ENCODE measurements at places on chromosomes 7 and 10.

- DNase-seq = peak; percentile 67
These were observed 26.3 kb upstream of the WDR11 start for GRCh38 chr10:120824881-120825309.

DNA sequence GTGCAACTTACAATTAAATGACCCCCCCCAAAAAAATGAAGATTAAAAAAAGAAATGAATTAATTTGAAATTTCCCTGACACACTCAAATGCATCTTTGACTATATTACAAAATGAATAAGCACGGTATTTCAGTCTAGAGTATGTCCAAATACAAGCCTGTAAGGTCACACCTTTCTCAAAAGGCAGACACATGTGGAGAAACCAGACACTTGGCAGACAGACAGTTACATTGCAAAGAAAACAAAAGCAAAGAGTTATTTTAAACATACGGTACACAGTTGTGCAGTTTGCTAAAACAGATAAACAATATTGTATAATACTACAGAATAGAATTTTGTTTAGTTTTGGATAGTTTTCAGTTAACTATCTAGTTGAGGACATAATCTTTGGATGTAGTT is 153.0 kb downstream of the ATE1 start:
- no peak for DNase-seq

- no peak for DNase-seq
These were observed 521.4 kb upstream of the GHITM start for GRCh38 chr10:83617692-83618545.

- DNase-seq = peak; percentile 18
These were observed 12.1 kb upstream of the MYL7 start for GRCh38 chr7:44152971-44153947.

GRCh38 chr7:47807126-47807525 is 141.1 kb downstream of the PKD1L1 start:
- DNase-seq = no peak

GRCh38 chr7:37833107-37833817 is 15.1 kb upstream of the NME8 start:
- peak; percentile 43 for DNase-seq

DNA sequence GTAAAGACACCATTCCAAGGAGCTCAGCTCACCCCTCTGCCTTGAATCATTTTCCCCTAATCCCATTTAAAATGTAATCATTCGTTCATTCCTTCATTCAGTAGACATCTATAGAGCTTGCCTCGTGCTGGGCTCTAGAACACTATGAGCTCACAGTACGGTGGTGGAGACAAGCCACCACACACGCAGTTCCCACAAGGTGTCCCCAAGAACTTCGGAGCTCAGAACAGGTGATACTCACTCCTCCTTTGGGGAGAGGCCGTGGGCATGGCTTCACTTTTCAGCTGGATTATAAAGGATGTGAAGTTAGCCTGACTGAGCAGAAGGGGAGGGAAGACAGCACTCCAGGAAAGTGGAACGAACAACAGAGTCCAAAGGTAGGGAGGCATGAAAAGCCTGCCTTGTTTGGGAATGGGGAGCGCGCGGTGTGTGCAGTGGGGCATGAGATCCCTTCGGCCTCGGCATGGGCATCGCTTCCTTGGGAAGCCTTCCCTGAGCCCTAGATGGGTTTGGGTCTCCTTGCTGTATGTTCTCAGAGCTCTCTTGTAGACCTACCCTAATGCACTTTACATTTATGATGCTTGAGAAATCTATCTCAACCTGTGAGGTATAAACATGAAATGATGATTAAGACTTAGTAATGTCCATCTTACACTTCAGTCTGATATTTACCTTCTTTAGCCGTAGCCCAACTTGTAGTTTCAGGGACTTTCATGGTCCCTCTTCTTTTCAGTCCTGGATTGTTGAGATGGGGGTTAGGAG is 809 bp upstream of the OGA start:
- peak; percentile 28 for DNase-seq

DNA sequence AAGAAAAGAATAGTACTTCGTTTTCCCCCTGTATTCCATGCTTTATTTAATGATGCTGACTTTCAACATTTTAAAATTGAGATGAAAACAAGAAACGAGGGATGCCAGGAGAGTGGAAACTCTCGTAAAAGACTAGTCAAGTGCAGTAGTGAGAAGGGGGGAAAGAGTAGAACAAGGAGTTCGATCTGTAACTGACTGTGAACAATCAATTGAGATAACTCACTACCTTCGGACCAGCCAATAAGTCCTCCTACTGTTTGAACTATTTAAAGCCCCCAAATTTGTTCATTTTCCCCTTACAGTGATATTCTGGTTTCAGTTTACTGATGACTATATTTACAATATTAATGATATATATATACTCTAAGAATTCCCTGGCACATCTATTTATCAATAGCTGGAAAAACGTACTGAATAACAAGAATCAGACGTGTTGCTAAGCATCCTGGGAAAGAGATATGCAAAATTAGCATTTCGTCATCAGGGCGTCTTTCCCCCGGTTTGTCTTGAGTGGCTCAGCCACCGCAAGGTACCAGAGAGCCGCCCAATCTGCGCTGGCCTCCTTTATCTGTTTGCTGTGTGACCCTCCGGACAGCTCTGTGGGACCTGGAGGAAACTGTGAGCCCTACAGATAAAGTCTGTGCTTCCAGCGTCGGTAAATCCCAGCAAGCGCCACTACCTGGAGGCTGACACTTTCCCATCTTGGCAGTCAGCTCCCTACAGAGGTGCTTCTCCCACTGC is 41.1 kb downstream of the PDIA4 start:
- DNase-seq = peak; percentile 84

DNA sequence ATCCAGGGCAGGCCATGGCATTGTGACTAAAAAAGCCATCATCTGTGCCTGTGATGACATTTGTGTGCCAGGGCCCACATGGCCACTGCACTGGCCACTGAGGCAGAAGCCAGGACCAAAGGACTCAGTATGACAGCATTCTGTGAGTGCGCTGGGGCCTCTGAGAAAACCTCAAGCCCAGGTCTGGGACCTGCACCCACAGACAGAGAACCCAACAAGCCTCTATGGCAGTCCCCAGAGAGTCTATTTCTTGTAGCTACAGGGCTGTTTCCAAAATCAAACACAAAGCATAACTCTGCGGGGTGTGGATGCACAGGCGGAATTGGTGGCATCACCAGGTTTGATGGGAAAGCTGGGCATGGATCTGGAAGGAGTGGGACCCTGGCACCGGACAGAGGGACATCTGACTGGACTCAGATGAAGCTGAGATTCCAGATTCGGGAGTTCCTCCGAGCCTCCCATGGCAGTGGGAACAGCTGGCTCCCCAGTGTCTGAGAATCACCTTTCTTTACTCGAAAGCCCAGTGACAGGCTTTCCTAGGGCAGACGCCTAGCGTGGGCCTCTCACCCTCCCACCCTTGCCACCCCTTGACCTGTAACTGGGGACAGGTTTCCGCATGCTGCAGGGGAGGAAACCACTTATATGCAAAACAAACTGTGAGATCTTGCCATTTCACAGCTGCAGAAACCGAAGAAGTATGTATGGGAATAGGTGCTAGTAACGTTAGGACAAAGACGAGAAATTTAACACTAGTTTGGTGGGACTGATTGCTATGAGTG is 70.6 kb upstream of the RHEB start:
- no peak for DNase-seq

GRCh38 chr7:127064-127598 is 65.2 kb upstream of the FAM20C start:
- no peak for DNase-seq

DNA sequence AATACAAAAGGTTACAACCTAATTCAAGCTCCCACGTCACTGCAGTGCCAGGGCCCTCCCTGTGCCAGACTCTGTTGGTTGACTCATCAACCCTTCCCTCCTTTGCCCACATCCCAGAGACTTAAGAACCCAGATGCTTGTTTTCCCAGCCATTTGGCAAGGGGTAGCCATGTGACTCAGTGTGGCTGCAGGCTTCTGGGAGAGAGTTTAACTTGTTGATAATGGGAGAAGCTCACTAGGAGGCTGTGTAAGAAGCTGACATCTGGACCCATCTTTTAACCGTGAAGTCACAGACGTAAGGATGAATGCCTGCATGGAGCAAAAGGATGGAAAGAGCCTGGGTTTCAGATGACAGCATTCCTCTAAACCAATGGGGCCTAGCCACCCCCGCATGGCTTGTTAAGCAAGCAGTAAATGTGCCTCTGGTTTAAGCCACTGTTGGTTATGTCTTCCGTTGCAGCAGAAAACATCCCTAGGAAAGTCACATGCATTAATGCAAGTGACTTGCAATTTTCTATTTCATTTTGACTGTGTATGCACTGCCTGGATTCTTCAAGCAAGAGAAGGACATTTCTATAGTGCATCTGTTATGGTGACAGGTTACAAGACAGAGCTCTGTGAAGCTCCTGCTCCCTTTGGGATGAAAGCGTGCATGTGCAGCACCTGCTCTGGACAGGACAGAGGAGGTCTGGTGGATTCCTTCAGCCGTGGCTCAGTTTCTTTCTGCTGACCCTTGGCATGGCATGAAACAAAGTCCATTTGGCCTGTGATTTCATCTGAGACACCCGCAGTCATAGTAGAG is 57.5 kb upstream of the CREB5 start:
- DNase-seq = no peak

GRCh38 chr10:77456414-77456813 is 181.2 kb downstream of the KCNMA1 start:
- DNase-seq = no peak

DNA sequence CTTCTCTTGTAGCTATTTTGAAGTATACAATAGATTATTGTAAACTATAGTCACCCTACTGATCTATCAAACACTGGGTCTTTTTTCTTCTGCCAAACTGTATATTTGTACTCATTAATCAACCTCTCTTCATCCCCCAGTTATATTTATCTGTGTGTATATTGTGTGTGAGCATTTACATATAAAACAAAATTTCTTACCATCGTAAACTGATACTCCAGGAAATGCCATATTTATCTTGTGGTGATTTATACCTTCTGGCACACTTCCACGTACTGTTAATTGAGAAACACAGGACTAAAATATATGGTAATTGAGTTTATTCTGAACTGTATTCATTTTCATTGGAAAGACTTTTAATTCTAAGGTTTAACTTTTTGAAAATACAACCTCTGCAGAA is 18.9 kb downstream of the ANLN start:
- no peak for DNase-seq

- no peak for DNase-seq
These were observed 30.4 kb downstream of the PPP1R3C start for GRCh38 chr10:91602449-91602848.

DNA sequence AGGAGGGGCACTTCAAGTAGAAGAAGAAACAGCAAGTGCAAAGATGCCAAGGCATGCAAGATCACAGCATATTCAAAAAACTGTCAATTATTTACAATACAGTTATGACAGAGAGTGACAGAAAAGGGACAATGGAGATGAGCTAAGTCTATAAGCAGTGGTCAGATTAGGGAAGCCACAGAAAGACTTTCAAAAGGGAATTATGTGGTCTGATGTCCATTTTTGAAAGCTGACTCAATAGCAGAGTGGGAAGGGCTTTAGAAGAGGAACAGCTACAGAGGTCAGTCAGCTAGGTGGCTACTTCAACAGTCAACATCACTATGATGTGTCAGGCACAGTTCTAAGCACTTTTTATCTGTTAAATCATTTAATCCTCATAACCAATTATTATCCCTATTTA is 45.2 kb upstream of the SPOCK2 start:
- DNase-seq = no peak

DNA sequence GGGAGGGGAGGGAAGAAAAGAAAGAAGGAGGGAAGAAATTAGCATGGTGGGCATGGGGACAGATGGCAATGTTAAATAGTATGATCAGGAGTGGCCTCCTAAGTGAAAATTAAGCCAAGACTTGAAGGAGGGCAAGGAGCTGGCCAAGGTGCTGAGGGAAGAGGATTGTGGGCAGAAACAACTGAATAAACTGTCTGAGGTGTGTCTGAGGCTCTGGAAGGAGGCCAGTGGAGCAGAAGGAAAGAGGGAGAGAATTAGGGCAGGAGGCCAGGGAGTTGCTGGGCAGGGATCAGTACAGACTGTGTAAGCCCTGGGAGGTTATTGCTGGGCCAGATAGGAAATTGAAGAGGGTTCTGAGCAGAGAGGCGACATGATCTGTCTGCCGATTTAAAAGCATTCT is 40.6 kb upstream of the VKORC1L1 start:
- DNase-seq = peak; percentile 31

DNA sequence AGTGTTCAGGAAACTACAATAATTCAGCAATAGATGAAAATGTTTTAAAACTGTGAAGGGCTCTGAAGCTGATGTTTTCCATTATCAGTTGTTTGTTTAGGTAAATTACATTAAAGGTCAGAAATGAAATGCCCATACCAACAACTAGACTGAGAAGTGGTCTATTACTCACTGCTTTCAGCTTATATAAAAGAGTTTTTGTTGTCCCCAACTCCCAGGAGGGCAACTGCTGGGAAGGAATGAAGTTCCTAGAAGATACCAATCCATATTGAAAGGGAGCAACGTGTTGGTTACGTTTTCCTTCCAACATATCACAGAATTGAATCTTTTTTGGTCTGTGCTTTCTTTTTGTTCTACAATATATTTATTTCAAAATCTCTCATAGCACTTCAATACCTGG is 330.6 kb upstream of the LRRN3 start:
- no peak for DNase-seq

DNA sequence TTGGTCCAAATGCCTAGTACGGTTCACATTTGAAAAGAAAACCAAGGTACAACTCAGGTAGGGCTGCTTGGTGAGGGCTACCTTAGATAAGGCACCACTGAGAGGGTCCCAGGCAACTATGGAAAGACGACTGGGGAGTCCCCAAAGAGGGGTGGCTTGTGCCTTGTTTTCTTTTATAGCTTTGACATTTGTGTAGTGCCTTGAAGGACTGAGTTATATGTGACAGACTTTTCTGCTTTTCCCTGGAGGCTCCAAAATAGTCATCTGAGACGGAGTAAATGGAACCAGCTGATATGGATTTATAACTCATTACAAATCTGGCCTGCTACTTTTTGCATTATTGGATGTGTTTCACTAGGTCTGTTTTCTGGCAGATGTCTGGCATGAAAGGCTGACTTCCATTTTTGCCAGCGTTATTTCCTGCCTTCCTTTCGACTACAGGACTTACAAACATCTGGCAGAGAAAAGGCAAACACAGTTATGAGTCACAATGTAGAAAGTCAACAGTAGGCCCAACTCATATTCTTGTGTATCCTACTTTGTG is 88.2 kb upstream of the IMMP2L start:
- DNase-seq = no peak

DNA sequence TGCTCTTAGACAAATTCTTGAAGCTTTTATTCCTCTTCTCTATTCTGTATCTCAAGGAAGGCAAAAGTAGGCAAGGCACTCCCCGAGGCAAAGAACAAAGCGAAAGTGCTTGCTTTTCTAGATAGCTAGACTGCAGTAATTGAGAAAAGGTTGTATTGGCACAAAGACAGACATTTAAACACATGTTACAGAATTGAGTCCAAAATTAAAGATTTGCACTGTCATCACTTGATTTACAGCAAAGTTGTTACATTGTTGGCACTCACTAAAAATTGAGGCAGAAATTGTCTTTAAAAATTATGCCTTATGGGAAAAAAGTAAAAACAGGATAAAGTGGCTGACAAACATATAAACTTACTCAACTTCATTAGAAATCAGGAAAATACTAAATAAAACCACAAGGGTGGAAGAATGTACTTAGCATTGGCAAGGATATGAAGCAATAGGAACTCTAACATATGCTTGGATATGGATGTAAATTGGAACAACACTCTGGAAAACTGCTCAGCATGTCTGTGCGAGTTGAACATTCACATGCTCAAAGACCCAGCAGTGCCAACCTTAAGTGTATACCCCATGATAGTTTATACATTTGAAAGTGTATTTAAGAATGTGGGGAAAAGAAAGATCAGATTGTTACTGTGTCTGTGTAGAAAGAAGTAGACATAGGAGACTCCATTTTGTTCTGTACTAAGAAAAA is 491.3 kb downstream of the GLRX3 start:
- DNase-seq = no peak

GRCh38 chr7:155674556-155674955 is 30.1 kb downstream of the RBM33 start:
- no peak for DNase-seq
